ENCODE measurements at places on chromosomes 11 and 22. TPM values are rescaled to one million over a fixed set of nuclear protein-coding genes. Genes with fewer than 3 reads are reported as not detected.

The BUD13 gene
- total RNA-seq = 13.1 TPM

GRCh38 chr11:127133061-127133460, 132.5 kb upstream of the KIRREL3 start:
- no peak overlapping the region for H3K27ac ChIP-seq
- no peak for DNase-seq
- H3K4me1 ChIP-seq = no peaks in the 10 kb centered on the region
- H3K4me3 ChIP-seq = no peak overlapping the region
- peaks cover 25% of the 10 kb centered on the region for H3K27me3 ChIP-seq

- peaks cover 47% of the 10 kb centered on the region for H3K4me1 ChIP-seq
- DNase-seq = no peak
- no peak overlapping the region for H3K4me3 ChIP-seq
These were observed 71.4 kb downstream of the KIAA1671 start for GRCh38 chr22:25023879-25024278.

DNA sequence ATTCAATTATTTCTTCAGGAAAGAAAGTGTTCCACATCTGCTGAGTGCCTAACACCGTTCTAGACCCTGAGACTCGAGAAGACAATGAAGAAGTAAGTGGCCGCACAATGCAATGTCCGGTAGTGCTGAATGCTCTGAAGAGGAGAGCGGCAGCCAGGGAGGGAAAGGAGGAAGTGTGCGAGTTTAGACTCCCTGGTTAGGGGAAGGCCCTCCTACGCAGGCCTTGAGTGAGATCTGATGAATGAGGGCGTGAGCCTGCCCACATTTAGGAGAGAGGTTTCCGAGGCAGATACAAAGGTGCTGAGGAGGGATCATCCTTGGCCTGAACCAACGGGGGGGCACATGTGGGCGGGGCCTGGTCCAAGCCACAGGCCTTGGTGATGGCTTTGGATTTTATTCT, 558.6 kb downstream of the NTM start:
- H3K4me3 ChIP-seq = no peak overlapping the region
- H3K4me1 ChIP-seq = peaks cover 28% of the 10 kb centered on the region
- H3K27me3 ChIP-seq = no peaks in the 10 kb centered on the region
- H3K36me3 ChIP-seq = peaks cover 5% of the 10 kb centered on the region

DNA sequence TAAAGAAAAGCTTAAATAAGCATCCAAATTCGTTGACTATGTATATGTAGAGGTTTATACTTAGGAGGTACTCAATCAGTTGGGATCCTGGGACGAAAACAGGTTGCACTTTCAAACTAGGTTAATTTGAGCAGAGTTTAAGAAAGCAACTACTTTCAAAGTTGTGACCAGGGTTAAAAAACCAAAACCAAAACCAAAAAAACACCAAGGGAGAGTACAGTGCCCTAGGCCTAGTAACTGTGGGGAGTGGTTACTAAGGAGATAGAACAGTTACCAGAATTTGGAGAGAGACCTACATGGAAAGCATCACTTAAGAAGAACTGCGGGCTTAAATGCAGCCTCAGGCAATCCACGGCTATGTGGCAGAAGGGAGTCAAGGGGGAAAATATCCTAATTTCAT, 148.3 kb downstream of the JRKL start:
- H3K4me3 ChIP-seq = no peak overlapping the region
- peaks cover 28% of the 10 kb centered on the region for H3K27me3 ChIP-seq
- H3K27ac ChIP-seq = no peak overlapping the region
- DNase-seq = no peak

DNA sequence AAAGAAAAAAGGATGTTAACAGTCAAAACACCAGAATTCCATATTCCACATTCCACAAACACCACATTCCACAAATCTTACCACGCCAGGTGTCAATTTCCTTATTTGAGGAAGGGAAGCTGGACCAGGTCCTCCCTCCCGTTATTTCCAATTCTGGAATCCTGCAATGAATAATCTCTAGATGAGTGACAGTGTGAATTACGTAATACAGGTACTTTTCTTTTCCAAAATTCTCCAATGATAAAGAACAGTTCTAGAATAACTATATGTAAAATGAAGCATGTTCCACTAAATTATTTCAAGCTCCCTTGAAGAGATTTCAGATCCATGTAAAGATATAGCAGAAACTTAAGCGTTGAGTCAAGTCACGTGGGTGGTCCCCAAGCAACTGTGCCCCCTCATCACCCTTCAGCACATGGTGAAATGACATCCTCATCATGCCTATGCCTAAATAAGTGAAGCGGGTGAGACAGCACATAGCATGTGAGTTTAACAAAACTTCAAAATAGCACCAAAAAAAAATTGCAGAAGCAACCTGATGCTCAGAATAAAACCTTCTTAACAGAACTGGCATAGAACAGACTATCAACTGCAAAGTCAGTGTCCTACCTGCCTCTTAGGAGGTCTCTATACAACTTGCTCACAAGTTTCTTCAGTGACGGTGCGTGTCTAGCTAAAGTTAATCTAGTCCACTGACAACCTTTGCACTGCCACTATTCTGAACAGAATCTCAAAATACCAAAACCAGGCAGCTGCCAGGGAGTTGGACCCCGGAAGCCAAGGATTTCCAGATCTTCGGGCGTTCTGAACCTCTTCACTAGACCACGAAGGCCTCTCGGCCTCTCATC, 876 bp downstream of the NFRKB start:
- peak overlapping the region; percentile 87 for H3K4me3 ChIP-seq
- H3K27me3 ChIP-seq = no peaks in the 10 kb centered on the region
- peaks cover 24% of the 10 kb centered on the region for H3K4me1 ChIP-seq
- H3K36me3 ChIP-seq = peaks cover 9% of the 10 kb centered on the region
- H3K27ac ChIP-seq = peak overlapping the region; percentile 82
- no peak for DNase-seq

The PATE4 gene
- not detected for total RNA-seq

- no peak overlapping the region for H3K4me3 ChIP-seq
- DNase-seq = no peak
- H3K27ac ChIP-seq = no peak overlapping the region
- no peaks in the 10 kb centered on the region for H3K36me3 ChIP-seq
- H3K4me1 ChIP-seq = no peaks in the 10 kb centered on the region
- H3K27me3 ChIP-seq = peaks cover 25% of the 10 kb centered on the region
These were observed 1164.1 kb upstream of the CNTN5 start for GRCh38 chr11:97856666-97857065.

- H3K36me3 ChIP-seq = peaks cover 3% of the 10 kb centered on the region
- H3K4me3 ChIP-seq = peak overlapping the region; percentile 14
- peak overlapping the region; percentile 92 for H3K27ac ChIP-seq
- peaks cover 39% of the 10 kb centered on the region for H3K4me1 ChIP-seq
- no peak for DNase-seq
- H3K27me3 ChIP-seq = peaks cover 6% of the 10 kb centered on the region
These were observed 17.5 kb upstream of the ACCSL start for GRCh38 chr11:44029977-44030911.

The NLRP6 gene
- total RNA-seq = not detected

DNA sequence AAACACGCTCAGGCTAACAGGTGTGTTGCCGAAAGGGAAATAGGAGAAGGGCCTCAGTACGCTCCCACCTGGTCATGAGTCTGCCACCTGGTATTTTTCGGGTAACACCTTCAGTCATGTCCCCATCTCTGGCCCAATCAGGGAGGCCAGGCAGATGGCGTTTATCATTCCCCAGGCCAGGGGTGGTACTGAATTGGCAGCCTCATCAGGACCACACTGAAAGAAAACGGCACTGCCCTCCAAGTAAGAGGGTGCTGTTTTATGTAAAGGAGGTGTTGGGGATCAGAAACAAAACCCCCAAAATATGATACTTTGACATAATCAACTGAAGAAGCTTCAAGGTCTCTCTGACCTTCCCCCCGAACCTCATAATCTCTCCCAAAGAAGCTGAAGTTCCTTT, 58.9 kb downstream of the RCN1 start:
- no peak overlapping the region for H3K27ac ChIP-seq
- H3K36me3 ChIP-seq = no peaks in the 10 kb centered on the region
- no peak for DNase-seq

GRCh38 chr22:23892706-23893105, 1.5 kb upstream of the MIF start:
- H3K36me3 ChIP-seq = peaks cover 4% of the 10 kb centered on the region
- DNase-seq = no peak
- H3K4me1 ChIP-seq = peaks cover 35% of the 10 kb centered on the region
- H3K27ac ChIP-seq = no peak overlapping the region

DNA sequence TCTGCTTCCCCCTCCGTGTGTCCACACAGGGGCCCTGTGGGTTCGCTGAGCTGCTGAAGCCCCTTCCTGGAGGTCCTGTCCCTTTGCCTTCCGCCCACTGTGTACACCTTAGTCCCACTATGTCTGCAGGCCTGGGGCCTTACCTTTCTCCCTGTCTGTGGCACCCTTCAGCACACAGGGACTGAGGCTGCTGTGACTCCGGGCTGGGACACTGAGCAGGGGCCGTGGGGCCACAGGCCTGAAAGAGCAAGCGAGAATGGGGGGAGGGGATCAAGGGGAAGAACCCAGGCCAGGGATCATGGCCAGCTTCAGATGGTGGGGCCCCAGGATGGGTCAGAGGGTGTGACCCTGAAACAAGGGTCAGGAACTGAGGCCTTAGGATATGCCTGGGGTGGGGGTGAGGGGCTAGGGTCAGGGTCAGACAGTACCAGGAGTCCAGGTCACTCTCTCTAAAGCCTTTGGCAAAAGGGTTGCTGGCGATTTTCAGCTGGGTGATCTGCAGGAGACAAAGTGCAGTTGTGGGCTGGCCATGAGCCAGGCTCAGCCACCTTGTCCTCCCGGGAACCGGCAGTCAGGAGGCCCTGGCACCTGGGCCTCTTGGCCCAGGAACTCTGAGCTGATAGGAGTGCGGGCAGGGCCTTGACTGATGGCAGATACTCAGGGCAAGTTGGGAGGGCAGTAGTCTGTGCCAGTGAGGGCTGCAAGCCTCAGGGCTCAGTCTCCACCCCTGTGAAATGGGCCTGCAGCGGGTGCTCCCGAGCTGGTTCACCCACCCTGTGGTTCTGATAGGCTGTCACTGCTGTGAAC, 2.6 kb upstream of the NUDT8 start:
- peaks cover 5% of the 10 kb centered on the region for H3K4me1 ChIP-seq
- no peaks in the 10 kb centered on the region for H3K36me3 ChIP-seq
- peak; percentile 70 for DNase-seq
- H3K27me3 ChIP-seq = no peaks in the 10 kb centered on the region
- H3K27ac ChIP-seq = no peak overlapping the region

DNA sequence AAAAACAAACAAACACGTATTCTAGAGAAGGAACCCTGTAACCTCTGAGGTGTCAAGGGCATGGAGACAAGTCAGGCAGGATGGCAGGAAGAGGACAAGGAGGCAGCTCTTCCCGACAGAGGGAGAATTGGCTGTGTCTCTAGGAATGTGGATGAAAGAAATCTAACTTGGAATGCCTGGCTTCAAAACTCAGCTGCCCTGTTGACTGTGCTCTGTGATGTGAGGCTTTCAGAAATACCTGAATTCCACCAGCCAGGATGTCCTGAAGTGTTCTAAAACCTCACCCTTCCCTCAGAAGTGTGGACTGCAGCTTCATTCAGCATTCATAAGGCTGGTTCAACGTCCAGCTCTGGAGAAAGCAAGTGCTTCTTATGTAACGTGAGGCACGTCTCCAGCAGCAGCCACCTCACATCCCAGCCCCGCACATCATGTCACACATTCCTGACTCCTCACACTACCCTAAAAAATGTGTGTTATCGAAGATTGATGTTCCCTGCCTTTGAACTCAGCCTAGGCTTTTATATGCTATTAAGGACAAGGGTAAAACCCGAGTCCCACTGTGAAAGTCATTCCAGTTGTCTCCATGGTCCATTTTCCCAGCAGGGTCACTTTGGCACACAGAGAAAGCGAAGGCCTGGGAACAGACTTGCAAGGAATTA, 398.9 kb downstream of the ETS1 start:
- peaks cover 11% of the 10 kb centered on the region for H3K4me1 ChIP-seq
- H3K4me3 ChIP-seq = no peak overlapping the region
- no peak for DNase-seq
- no peaks in the 10 kb centered on the region for H3K27me3 ChIP-seq

The PRR33 gene
- total RNA-seq = not detected

DNA sequence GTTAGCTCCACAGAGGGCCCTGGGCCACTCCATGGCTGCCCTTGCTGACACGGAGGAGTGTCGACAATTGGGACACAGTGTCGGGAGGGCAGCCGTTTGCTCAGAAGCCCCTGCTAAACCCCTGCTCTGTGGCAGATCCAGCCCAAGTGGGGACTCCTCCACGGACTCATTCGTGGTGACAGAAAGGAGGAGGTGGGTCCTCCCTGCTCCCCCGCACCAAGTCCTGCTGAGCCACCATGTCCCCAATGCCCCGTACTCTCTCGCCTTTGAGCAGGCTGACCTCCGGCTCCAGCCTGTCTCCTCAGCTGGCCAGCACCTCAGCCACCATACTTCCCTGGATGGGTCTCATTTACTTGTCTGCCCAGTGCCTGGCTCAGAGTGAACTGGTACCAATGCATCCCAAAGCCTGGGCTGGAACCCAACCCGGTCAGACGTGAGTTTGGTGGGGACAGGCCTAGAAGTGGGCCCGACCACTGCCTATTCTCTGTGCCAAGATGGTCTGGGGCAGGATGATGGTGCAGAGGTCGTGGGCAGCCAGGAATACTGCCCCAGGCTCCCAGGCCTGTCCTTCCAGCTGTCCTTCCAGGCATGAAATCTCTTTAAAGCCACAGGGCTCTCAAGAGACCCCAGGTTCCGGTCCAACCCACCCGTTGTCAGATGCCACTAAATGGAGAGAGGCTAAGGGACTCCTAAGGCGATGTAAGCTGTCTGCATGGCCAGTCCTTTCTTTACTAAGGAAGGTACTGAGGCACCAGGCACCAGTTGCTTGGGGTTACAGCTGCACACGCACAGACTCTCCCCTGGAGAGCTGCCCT, 4.3 kb downstream of the CBX6 start:
- no peak overlapping the region for H3K27ac ChIP-seq
- H3K4me3 ChIP-seq = no peak overlapping the region
- H3K4me1 ChIP-seq = peaks cover 27% of the 10 kb centered on the region
- peak; percentile 72 for DNase-seq
- no peaks in the 10 kb centered on the region for H3K27me3 ChIP-seq

DNA sequence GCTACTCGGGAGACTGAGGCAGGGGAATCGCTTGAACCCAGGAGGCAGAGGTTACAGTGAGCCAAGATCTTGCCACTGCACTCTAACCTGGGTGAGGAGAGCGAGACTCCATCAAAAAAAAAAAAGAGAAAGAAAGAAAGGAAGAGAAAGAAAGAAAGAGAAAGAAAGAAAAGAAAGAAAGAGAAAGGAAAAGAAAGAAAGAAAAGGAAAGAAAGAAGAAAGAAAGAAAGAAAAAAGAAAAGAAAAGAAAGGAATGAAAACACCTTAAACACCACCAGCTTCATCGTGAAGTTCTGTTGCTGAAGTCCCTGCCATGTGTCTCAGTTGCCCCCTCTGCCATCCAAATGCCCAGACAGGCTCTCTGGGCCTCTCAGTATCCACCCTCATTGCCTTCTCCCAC, 9.9 kb upstream of the CXCR5 start:
- no peaks in the 10 kb centered on the region for H3K36me3 ChIP-seq
- DNase-seq = no peak
- no peak overlapping the region for H3K4me3 ChIP-seq
- peaks cover 16% of the 10 kb centered on the region for H3K4me1 ChIP-seq
- H3K27me3 ChIP-seq = no peaks in the 10 kb centered on the region

- H3K4me1 ChIP-seq = peaks cover 34% of the 10 kb centered on the region
- DNase-seq = no peak
- H3K4me3 ChIP-seq = no peak overlapping the region
- peak overlapping the region; percentile 68 for H3K27ac ChIP-seq
These were observed 79.9 kb upstream of the RAB1B start for GRCh38 chr11:66188580-66188979.
